ENCODE measurements at places on chromosomes 2 and 18.
A peak's percentile ranks its signal among the peaks of the same experiment; 100 is the strongest.

DNA sequence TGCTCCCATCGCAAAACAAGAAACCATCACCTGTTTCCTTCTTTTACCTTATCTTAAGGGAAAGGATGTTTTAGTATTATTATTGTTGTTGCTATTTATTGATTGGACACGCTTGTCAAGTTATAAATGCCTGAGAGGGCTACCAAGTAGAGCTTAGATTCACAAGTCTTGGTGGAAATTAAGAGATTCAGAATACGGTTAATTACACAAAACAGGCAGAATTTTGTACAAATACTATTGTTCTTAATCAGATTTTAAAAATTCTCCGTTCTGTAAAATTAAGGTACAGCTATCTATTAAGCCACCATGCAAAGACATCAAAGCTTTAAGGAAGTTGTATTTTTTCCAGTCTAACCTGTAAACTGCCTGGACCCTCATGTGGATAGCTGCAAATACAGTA lies 1.1 kb upstream of the ZNF521 start:
- no peak for DNase-seq

- peak; percentile 93 for DNase-seq
These were observed 38.3 kb downstream of the TTC32 start for GRCh38 chr2:19863303-19864041.

DNA sequence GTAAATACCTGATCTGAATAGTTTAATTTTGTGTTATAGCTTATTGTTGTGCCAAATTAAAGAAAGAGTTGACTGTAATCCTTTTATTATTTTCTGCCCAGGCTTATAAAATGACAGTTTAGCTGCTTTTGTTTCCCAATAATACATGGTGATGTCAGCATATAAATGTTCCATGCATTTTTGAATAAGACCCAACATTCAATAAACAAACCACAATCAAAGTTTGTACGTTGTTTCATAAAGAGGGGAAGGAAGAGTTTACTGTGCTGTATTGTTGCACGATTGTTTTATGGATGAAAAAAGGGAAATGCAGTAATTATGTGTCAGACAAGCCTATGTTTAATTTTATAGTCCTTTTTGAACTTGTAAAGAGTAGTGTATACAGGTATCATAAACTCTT lies 177.2 kb upstream of the SCN7A start:
- no peak for DNase-seq

- no peak for DNase-seq
These were observed 191.2 kb upstream of the NABP1 start for GRCh38 chr2:191486584-191487320.

DNA sequence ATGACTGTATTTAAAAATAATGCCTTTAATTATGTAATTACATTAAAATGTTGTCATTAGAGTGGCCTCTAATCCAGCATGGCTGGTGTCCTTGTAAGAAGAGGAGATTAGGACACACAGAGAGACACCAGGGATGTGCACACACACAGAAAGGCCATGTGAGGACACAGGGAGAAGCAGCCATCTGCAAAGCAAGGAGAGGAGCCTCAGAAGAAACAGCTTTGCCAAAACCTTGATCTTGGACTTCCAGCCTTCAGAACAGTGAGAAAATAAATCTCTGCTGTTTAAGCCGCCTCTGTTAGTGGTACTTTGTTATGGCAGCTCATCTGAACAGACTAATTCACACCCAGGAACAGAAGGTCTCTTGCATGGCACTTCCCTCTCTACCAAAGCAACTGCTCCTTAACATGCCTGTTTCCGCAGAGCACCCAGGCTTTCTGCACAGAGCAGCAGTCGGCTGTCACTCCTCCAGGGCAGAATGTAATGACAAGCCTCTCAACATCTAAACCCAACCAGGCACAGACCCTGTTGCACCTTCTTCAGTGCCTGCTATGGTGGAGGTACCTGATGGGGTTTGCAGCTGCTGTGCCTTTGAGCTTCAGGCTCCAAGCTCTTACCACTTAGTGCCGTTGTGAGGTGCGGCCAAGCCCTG lies 377.7 kb downstream of the TDRD15 start:
- peak; percentile 42 for DNase-seq

- no peak for DNase-seq
These were observed 38.1 kb upstream of the DAPL1 start for GRCh38 chr2:158756976-158757375.

DNA sequence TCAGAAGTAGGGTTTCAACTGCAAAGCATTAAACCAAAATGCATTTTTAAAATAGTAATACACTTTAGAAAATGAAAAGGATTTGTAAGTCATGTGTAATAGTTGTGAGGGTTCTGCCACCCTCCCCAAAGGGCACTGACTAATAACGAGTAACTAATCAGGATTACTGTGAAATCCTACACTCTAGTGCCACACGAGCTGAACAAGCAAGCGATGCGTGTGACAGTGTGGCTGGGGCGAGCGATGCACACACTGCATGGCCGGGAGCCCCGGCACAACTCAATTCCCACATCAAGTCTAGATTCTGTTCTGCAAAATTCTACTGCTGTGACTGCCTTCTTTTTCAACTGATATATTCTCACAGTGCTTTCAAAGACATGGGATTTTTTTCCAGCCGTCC lies 156.4 kb downstream of the SEPTIN10 start:
- peak; percentile 60 for DNase-seq

DNA sequence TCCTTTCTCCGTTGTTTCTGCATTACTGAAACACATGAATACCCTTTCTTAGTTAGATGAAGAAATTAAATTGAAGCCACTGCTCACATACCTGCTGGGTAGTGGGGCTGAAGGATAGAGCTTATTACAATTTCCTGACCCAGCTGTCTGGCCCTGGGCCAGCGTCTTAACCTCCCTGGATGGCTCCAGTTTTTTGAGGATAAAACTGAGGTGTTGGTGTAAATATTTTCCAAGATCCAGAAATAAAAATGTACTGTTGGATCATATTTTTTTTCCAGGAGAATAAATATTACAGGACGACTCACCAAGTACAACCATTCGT lies 3.5 kb downstream of the RNF144A start:
- no peak for DNase-seq

DNA sequence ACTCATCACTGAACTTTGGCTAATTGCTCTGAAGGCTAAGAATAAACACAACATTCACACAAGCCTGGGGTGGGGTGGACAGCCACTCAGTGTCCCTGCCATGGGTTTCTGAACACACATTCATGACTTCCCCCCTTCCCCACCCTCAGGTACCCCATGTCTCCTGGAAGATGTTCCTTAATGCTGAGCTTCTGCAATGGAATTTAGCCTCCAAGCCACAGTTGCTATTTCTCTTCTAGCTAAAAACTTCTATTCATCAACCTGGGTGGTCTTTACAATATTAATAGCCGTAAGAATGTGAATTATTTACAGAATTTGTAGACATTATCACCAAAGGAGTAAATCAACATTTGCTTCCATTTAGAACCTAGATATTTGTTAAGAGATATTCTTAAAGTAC lies 175.1 kb downstream of the ACKR3 start:
- no peak for DNase-seq

DNA sequence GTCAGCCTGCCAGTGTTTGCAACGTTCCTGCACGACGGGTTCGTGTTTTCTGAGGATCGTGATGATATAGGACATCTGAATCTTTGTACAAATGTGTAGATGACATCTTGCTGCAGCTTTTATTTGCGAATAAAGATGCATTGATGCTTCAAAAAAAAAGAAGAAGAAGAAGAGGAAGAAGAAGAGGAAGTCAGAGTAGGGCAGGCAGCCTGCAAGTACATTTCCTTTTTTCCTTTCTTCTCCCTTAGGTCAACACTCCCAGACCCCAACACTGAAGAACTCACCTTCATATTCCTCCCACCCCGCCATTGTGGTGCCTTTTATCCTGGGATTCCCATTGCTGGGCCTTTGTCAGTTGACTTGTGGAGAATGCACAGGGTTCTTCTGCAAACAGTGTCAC lies 91.5 kb downstream of the FHOD3 start:
- no peak for DNase-seq

GRCh38 chr2:111626037-111626864 lies 257.7 kb downstream of the ANAPC1 start:
- no peak for DNase-seq

- DNase-seq: peak; percentile 87
These were observed 68.7 kb downstream of the TMEM247 start for GRCh38 chr2:46548103-46548486.

GRCh38 chr2:105731511-105731910 lies 13.2 kb upstream of the NCK2 start:
- DNase-seq: no peak

DNA sequence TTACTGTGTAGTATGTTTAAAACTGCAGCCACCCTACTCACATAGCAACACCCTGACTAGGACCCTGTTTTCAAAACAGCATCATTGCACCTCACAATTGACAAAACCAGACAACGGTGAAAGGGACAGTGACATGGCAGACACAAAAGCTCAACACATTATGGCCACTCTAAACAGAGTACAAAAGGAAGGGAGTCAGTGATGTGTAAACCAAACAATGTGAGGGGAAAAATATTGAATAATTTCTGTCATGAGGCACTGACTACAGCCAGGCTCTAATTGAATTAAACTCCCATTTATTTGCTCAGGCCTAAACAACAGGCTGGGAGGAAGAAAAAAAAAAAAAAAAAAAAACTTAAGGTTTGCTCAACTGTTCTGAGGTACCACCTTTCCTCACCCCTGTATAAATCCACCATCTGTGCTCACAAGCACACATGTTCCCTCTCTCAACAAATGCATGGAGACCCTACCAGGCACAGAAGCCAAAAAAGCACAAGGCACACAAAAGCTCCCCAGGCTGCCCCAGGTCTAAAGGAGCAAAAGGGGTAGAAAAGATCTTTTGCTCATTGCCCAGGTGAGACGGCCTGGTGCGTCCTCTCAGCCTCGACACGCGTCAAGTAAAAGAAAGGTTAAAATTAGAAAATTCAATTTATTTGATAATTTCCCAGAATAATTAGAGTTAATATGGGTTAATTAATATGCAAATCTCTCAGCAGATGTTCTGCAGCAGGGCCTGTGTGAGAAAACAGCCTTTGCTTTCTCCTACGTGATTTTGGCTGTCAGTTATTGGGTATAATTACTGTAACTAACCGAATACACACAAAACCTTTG lies 80.9 kb downstream of the ZEB2 start:
- DNase-seq: no peak

DNA sequence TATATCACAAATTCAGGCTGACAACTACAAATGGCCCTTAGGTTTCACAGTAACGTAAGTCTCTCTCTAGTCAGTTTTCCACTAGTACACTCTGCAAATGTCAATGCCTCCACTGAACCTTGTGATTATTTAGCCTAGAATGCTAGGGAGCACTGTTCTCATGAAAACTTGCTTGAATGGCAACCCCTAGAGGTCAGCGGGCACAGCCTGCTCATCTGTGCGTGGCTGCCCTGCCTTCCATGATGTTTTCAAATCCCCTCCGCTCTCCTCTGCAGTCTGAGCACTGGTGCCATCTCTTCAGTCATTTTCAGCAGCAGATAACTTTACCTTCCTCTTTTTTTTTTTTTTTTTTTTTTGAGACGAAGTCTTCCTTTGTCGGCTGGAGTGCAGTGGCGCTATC lies 84.1 kb upstream of the GULP1 start:
- DNase-seq: no peak

GRCh38 chr2:1600191-1601066 lies 143.9 kb downstream of the PXDN start:
- peak; percentile 63 for DNase-seq

- DNase-seq: no peak
These were observed 291.8 kb upstream of the CHAC2 start for GRCh38 chr2:53475766-53476165.

DNA sequence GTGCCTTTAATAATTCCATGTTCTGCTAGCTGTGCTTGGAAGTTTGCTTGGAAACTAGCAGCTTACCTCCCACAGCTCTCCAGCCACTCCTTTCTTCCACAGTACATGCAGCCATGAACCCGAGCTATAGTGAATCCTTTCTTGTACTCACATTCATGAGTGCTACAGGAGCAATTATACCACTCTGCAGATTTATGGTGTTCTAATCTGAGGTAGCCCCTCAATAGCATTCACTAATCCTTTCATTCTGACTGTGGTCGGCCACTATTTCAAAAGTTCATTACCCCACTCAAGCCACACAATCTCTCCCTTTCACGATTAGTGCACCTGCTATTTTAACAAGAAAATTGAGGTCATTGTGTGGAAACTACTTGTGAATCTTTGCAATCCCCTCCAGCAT lies 53.2 kb downstream of the CSRNP3 start:
- no peak for DNase-seq

- peak; percentile 90 for DNase-seq
These were observed 83.9 kb upstream of the PKDCC start for GRCh38 chr2:41963661-41964525.

DNA sequence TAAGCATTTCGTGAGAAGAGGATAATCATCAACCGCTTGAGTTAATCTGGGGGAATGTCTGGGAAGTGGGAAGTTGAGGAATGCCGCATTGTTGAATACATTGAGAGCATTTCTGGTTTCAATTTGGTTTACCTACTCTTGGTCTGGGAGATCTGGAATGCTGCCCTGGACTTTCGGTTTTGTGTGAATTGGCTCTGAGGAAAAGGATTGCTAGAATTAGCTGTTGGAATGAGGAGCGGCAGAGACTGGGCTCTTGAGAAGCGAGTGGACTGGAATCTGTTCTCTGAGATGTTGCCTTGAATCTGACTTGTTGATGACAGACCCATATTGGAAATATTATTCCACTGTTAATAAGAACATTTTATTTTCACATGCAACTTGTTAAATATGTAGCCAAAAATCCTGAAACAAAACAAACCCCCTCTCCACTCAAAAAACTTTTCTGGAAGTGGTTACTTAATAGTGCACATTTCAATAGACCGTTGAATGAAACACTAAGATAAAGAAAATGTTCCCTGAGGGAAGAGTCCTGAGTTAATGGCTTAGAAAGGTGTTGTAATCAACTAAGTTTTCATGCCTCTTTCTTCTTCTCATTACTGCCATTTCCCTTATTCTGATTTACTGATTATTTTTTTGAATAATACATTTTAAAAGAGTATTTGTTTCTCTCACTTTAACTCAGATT lies 50.8 kb downstream of the PTPRM start:
- no peak for DNase-seq

DNA sequence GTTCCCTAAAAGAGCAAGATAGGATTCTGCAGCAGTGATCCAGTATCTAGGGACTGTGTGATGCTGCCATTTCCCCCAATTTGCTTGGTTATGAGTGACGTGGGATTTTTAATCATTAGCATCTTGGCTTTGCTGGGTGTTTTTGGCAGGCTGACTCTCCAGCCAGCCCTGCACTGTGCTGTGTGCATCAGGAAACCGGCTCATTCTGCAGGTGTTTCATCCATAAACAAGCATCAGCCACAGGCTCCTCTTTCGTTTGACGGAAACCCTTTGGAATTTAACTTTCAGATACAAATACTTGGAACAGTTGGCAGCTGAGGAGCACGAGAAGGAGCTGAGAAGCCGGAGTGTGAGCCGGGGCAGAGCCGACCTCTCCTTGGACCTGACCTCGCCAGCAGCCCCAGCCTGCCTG lies 135.9 kb downstream of the TPGS2 start:
- DNase-seq: no peak
